T-helper 9 cell (primary cell): ENCODE measurements at places on chromosomes 7 and 10.

DNA sequence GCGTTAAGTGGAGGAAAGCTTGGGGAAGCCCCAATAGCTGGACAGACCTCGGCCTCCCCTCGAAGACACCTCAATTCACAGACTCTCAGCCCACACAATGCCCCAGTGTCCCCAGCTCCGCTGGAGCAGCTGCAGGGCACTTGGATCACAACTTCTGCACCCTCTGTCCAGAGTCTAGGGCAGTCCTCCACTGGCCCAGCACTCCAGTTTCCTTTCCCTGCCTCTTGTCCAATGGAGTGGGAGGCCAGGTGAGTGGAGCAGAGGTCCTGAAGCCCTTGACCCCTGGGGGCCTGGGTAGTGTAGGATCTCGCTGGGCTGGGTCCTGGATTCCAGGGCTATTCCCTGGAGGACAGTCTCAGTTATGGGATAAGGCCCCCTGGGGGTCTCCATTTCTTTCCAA is 11.9 kb downstream of the SFRP5 start:
- no peak for DNase-seq

DNA sequence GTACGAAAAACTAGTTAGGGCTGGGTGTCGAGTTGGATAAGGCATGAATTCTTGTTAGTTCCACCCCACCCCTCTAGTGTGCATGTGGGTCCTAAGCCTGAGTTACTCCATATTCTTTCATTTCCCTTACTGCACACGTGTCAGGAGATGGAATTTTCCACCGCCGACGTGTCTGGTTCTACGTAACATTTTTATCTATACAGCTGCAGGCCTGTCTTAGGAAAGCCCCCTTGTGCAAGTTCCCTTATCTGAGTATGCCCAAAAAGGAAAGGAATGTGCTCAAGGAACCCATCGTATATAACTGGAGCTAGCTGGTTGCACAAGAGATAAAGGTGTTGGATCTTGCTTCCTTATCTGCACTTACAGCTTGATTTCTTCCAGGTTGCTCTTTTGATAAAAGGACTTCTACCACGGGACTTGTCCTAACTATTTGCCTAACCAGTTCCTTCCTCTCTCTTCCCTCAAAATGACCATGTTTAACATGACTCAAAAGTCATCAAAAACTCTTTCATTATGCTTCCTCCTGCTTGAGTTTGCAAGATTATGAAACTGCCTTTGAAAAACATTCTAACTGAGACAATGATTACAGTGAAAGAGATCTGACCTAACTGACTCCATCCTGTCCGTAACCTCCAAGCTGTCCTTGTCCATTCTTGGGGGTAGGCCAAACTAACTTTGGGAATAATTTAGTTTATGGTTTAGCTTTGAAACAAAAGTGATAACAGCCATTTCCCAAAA is 181.4 kb downstream of the AKR1D1 start:
- no peak for DNase-seq

DNA sequence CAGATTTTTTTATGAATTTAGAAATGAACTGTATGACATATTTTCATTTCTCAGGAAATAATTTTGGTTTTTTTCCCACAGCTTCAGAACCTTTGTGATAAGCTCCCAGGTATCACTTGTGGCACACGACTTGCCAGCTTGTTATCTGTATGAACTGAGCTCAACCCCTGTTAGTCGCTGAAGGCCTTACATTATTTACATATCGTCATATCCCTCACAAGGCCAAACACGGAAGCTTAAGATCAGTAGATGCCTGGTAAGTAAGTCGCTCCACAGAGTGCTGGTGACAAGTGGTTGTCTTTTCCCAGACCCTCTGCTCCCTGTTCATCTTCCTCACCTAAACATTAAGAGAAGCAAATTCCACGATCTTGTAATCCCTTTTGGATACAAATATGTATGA is 55.2 kb downstream of the RAPGEF5 start:
- DNase-seq: no peak

DNA sequence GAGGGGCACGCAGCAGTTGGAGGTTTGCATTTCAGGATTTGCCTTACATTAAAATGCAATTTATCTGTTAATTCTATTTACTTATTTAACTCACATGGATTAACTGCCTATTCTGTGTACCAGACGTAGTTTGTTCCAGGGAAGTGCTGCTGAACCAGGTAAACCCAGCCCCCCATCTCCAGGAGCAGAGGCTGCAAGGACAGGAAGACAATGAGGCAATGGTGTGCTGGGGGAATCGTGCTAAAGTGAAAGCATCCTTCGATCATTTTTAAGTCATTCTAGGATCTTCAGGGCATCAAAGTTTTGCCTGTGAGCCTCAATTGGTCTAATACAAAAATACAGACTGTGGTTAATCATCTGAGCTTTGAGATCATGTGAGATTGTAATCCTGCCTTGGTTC is 166.4 kb downstream of the DNAJB6 start:
- DNase-seq: no peak
